ENCODE measurements at places on chromosomes 4 and X.

DNA sequence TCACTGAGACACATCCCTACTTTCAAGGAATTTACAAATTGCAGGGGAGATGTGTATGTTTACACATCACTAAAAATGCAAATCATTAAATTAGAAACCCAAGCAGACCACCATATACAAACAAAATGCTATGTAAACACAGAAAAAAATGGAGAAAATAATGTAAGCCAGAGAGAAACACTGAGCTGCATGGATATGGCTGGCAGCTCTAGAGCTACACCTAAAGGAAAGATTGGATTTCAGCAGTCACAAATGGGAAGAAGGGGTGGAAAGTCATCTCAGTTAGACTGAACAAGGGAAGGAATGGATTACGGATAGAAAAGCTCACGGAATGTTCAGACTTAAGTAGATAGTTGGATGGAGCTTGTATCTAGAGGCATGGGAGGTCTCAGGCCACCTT is 186.3 kb downstream of the MOSPD2 start:
- DNase-seq = no peak

DNA sequence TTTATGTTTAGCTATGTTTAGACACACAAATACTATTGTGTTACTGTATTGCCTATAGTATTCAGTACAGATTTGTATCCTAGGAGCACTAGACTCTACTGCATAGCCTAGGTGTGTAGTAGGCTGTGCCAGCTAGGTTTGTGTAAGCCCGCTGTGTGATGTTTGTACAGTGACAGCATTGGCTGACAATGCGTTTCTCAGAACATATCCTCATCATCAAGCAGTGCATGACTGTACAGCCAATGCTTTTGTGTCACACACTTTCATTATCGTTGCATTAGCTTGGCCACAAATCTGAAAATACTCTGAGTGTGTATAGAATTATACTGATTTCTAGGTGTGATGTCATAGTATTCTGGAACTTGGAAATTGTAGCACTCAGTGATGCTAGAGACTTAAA is 63.4 kb downstream of the CLDN34 start:
- no peak for DNase-seq

GRCh38 chrX:153530411-153531129 is 13.1 kb downstream of the ATP2B3 start:
- no peak for DNase-seq

DNA sequence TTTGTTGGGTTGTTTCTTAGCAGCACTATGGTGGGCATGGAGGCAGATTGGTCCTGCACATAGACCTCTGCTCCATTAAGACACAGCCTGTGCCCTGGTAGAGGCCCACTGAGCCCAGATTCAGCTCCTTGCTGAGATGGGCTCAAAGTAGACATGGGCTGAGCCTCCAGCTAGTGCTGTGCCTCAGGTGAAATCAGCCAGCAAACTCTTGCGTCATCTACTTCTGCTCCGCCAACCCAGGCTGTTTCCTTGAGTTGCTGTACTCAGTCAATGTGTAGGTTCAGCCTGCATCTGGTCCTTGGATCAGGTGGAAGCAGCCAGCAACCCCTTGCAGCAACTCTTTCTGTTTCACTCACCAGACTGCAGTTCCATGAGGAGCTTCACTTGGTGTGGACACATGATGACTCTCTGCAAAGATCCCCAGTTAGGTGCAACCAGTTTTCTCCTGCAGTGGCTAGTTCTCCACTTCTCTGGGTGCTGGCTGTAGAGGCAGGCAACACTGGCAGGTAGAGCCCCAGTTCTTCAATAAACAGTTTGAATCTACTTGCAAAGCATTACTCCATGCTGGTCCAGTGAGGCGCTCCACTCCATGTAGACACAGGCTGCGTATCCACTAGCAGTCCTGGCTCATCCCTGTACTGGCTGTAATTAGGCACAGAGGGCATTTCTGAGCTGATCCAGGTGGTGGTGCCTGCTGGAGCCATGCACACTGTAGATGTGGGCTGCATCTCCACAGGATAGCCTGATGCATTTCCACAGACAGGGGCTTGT is 199.0 kb upstream of the MAMLD1 start:
- no peak for DNase-seq

DNA sequence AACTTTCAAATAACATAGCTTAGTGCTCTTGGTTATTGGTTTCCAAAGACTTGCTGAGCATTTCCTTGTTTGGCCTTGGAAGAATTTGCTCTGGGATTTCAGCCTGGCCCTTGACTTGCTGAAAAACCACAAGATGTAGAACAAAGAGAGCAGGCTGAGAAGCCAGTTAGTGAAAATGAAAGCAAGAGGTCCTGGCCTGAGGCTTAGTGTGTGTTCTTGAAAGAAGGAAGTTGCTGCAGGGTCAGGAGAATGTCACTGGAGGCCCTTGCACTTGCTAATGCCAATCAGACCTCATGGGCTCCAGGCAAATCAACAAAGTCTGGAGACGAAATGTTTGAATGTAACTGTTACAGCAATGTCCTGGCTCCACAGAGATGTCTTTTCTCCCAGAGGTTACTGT is 79.4 kb downstream of the SYNPO2 start:
- DNase-seq = no peak

DNA sequence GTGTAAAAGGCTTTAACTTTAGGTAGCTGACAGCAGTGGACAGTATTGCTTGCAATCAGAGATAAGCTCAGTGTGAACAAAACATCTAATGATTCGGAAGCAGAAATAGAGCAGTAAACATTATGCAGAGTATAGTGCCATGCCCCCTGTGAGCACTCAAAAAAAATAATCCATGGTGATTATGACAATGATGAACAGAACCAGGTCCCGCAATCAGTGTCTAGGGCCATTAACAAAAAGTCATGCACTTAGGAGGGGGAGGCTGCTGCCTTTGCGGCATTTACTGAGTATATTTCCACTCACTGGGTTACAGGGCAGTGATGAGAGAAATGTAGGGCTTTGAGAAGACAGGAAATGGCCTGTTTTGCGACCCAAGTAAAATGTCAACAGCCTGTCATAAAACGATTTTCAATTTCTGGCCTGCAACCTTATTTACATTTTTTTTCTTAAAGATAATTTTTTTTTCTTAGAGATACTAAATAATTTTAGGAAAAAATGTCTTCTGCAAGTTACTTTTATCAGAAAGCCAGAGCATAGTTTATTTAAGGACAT is 27.3 kb upstream of the NEIL3 start:
- DNase-seq = no peak

DNA sequence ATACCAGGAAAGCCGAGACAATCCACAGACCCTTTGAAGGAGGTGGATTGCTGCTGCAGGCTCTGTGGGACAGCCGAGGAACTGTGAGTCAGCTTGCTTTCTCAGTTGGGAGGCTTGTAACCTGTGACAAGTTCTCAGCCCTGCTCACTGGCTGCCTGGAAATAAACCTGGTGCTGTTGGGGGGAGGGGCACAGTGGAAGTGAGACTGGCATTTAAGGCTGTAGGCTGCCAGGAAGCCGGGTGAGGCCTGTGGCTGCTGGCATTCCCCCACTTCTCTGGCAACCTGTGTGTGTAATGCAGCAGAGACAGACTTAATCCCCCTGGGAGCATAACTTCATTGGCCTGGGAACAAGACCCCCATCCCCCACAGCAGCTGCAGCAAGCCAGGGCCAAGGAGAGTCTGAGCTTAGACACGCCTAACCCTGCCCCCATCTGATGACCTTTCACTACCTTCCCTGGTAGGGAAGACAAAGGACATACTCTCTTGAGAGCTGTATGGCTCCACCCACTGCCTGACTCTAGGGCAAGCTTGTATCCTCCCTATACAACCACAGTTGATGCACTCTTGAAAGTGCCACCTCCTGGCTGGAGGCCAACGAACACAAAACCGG is 64.1 kb downstream of the ALPK1 start:
- DNase-seq = no peak

DNA sequence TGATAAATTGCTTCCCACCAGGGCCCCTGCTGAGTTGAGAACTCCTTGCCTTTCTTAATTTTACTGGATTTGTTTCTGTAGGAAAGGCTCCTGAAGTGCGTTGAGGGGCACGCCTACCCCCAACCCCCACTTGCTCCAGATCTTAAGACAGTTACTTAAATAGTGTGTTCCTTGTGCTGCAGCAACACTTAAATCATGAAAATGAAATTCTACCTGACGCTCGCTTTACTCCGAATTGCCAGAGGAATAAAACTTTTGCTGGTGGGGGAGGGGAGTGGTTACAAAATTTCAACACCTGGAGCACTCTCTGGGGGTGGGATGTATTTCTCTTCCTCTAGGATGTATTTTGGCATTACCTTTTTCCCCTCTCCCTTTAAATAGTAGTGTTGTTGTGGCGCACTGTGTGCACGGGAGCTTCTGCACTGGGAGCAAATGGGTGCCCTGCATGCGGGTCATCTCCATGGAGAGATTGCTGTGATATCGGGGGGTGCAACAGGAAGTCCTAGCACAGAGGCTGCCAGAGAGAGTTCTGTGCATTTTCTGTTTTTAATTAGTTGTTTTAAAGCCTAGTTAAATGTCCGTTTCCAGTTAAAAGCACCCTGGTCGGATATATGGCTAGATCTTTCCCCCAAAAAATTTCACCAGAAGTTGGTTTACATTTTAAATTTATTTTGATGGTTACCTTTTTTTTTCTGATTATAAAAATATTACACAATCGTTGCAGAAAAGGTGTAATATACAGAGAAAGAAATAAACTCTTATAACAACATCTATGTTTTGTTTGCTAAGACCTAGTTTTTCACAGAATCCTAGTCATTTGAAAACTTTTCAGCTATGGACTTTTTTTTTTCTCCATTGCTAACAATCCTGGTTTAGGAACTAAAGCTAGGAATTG is 207.7 kb downstream of the SOWAHB start:
- no peak for DNase-seq

DNA sequence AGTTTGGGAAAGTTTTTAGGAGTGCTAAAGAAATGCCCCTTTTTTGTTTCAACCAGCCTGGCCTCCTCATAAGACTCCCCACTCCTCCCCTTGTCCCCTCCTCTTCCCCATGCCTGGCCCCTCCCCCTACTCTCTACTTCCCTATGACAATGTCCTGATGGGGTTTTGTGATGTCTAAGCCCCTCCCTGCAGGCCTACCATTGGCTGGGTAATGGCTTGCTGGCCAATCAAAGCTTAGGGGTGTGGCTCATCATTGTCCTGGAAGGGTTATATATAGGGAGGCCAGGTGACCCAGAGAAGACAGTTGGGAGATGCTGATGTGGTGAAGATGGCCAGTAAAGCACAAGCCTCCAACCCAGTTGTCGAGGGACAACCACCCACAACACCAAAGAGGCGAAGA is 48.2 kb upstream of the PASD1 start:
- no peak for DNase-seq

GRCh38 chr4:60241866-60242265 is 958.3 kb upstream of the ADGRL3 start:
- no peak for DNase-seq

GRCh38 chrX:16687514-16687913 is 25.0 kb downstream of the CTPS2 start:
- no peak for DNase-seq

DNA sequence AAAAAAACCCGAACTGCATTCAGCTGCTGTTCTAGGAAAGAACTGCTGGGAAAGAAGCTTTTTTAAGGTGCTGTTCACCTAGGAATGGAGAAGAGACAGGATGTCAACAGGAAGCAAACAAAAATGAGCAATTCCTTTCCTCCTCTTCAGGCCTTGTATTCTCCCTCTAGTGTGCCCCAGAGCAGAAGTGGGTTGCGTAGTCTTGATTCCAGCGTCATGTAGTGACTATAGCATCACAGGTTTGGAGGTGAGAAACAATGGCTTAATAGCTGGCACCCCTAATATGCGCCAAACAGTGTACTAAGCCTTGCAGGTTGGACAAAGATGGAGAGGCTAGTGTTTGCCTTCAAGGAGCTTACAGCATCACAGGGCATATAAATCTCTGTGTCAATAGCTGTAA is 146.3 kb upstream of the LCORL start:
- DNase-seq = no peak

- no peak for DNase-seq
Observed at GRCh38 chr4:120007191-120007871, 59.3 kb downstream of the MAD2L1 start.

- no peak for DNase-seq
Observed at GRCh38 chrX:123871309-123871708, 11.5 kb downstream of the XIAP start.

DNA sequence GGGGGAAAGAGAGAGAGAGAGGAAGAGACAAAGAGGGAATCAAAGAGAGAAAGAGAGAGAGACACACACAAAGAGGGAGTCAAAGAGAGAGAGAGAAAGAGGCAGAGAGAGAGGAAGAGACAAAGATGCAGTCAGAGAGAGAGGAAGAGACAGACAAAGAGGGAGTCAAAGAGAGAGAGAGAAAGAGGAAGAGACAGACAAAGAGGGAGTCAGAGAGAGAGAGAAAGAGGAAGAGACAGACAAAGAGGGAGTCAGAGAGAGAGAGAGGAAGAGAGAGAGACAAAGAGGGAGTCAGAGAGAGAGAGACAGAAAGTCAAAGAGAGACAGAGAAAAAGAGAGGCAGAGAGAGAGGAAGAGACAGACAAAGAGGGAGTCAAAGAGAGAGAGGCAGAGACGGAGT is 45.5 kb downstream of the MAGEA9 start:
- no peak for DNase-seq

- no peak for DNase-seq
Observed at GRCh38 chr4:106892786-106893185, 143.3 kb downstream of the DKK2 start.

DNA sequence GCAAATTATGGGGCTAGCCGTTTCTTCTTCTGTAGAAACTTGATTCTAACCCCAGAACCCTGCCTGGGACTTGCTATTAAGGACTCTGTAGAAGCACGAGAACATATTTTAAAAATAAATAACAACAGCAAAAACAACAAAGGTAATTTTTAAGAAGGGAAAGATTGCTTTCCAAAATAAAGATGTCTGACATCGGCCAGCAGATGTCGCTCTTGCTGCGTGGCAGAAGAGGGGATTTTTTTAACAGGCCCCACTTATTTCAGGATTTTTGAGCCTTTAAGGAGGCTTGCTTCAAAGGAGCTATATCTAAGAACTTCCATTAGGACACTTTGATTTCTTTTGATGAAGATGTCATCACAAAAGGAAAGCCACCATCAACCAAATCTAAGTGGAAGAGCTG is 62.8 kb upstream of the EGFL6 start:
- DNase-seq = peak; percentile 64

DNA sequence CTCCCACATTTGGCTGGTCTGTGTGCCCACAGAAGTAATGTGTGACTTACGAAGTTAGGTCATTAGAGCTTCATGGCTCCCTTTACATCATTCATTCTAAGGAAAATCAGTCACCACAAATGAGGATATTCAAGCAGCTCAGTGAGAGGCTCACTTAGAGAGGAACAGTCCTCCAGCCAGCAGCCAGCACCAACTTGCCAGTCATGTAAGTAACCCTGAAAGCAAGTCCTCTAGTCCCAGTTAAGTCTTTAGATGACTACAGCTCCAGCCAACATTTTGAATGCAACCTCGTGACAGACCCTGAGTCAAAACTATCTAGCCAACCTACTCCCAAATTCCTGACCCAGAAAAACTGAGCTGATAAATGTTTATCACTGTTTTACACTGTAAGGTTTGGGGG is 71.3 kb downstream of the LRBA start:
- no peak for DNase-seq

GRCh38 chrX:16185725-16186136 is 18.4 kb downstream of the MAGEB17 start:
- no peak for DNase-seq

- DNase-seq = peak; percentile 55
Observed at GRCh38 chr4:6892190-6892908, 17.3 kb upstream of the TBC1D14 start.

- no peak for DNase-seq
Observed at GRCh38 chr4:67456577-67457196, 88.6 kb downstream of the CENPC start.
